ENCODE measurements at places on chromosomes 3 and 15. TPM values are rescaled to one million over a fixed set of nuclear protein-coding genes. Genes with fewer than 3 reads are reported as not detected.

The IL17RD gene
- total RNA-seq, result 3.5 TPM

The UCN2 gene
- total RNA-seq, result 0.30 TPM

The CCR2 gene
- 0.35 TPM for total RNA-seq

The CHRNA5 gene
- total RNA-seq, result 1.5 TPM

The ACTC1 gene
- 8,598 TPM for total RNA-seq

The TEX55 gene
- total RNA-seq, result not detected
